ENCODE measurements at places on chromosomes 3 and 15.
A peak's percentile ranks its signal among the peaks of the same experiment; 100 is the strongest.

DNA sequence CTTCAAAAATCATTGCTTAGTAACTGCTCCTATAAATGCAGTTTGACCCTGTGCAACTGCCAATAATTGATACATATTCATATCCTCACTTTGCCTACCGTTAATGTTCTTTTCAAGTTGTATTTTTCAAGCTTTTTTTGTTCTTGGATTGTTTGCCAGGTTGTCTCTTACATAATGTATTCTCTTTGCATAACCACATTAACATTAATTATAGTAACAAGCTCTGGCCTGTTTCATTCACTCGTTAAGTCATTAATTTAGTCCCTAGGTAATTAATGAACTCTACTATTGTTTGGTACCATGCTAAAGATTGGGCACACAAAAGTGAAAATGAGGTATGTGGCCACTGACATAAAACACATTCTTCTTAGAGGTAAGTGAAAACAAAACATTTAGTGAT, 1338.8 kb downstream of the NSUN3 start:
- no peak for DNase-seq

GRCh38 chr3:61718565-61718964, 157.2 kb downstream of the PTPRG start:
- no peak for DNase-seq

GRCh38 chr3:50320853-50321335, 1.7 kb downstream of the HYAL2 start:
- no peak for DNase-seq

DNA sequence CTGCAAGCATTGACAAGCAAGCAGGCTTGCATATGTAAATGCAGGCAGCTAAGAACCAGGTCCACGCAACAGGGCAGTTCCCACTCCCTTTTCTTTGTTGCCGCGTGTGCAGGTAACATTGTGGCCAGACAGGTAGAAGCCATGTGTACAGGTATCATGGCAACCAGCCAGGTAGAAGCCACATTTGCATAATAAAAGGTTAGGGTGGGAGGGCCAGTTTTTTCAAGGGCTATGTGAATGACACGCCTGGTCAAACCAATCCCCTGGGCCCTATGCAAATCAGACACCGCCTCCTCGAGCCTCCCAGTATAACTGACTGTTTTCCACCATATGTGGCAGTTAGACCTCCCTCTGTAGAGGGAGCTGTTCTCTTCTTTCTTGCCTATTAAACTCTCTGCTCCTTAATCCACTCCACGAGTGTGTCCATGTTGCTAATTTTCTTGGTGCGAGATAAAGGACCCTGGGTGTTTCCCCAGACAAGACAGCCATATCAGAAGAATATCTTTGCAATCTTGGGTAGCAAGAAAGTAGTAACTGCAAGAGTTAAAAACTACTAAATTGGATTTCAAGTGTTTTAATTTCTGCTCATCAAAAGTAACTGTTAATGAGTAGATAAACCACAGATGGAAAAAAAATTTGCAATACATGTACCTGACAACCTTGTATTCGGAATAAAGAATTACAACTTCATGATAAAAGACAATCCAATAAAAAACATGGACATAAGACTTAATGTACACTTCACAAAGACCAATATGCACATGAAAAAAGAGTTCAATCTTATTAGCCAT, 21.8 kb downstream of the PCOLCE2 start:
- DNase-seq: peak; percentile 24
